ENCODE measurements at places on chromosomes 12 and 14.

- DNase-seq = no peak
These were observed 109.4 kb upstream of the MYL2 start for GRCh38 chr12:111029732-111030131.

- DNase-seq = no peak
These were observed 39.4 kb downstream of the HNRNPC start for GRCh38 chr14:21229821-21230220.

DNA sequence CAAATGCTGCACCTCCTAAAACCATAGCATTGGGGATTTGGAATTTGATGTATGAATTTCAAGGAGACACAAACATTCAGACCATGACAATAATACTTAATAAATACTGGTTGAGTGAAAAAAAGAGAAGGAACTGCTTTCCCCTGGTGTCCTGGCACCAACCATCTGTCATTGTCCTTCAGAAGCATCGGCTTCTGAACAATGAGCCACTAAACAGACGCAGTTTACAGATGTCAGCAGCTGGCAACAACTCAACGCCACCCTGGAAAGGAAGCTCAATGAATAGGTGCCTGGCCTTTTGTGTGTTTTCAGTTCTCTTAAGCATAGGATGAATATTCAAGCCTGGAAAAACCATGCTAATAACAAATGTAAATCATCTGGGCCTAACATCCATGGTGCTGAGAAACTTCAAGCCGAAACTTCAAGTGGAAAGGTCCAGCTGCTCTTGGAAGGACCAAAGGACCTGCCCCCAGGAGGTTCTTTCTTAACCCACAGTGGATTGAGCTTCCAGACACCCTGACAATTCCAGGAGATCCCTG, 101.3 kb downstream of the WIF1 start:
- DNase-seq = no peak

GRCh38 chr12:58920961-58921861, 907 bp upstream of the LRIG3 start:
- DNase-seq = peak; percentile 27

- no peak for DNase-seq
These were observed 158.4 kb downstream of the C12orf50 start for GRCh38 chr12:87870493-87871460.

GRCh38 chr12:57609781-57610553, 1.3 kb upstream of the ARHGEF25 start:
- DNase-seq = no peak

DNA sequence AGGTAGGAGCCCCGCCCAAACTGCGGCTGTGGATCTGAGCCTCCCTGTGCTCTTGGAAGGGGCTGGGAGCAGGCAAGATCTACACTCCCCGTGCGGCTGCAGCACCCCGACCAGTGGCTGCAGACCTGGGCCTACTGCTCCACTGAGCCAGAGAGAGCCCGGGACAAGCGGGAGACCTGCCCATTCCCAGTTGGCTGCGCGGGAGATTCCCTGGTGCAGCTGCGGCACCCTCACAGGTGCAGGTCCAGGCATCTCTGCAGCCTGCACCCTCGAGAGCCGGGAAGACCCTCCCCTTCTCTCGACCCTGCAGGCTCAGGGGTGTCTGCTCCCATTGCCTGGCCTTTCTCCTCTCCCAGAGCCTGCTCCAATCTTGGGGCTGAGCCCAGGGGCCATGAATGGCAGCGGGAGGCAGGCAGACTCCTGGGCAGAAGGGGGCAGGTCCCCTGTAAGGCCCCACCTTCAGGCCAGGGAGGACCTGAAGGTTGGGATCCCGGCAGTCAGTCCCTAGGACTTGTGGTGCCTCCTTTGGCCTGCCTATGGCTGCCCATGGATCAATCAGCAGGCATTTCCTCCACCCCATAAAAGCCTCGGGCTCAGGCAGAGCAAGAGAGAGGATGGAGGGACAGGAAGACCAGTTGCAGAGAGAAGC, 8.8 kb upstream of the A2M start:
- no peak for DNase-seq

Measured in renal cortical epithelial cell (primary cell).